ENCODE measurements at places on chromosomes 3 and 15. TPM values are rescaled to one million over a fixed set of nuclear protein-coding genes. Genes with fewer than 3 reads are reported as not detected.

DNA sequence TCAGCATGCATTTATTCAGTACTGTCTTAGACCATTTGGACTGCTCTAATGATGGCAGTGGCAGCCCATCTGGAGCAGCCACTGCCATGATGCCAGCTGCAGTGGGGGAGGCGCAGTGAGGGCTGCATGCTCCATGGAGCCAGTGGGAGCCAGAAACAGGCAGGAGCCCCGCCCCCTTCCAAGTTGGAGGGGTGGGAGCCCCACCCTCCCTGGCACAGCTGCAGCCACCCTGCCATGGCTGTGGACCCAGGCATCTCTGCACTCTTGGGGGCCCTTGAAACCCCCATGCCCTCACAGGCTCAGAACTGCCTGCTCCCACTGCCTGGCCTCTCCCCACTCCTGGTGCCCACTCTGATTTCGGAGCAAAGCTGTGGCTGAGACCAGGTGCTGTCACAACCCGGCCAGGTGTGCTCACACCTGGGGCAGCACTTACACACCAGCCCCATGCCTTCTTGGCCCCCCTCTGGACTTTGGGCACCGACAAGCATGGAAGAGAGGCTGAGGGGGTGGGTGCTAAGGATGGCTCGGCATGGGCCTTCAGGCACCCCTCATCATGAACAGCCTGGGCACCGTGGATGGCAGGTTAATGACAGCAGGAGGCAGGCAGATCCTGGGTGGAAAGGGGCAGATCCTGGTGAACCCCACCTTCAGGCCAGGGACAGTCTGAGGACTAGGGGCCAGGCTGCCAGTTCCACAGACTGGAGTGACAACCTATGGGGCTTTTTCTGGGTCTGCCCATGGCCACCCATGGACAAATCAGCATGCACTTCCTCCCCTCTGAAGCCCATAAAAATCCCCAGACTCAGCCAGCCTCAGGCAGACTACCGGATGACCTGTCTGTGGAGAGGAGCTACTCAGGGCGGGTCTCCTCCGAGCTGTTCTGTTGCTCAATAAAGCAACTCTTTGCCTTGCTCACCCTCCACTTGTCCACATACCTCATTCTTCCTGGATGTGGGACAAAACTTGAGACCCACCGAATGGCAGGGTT is 18.3 kb downstream of the TBC1D21 start:
- DNase-seq: no peak

GRCh38 chr3:57743496-57743895 is 12.6 kb upstream of the SLMAP start:
- no peak for DNase-seq

GRCh38 chr3:9793161-9793781 is 389 bp downstream of the ARPC4 start:
- no peak for DNase-seq

GRCh38 chr3:58824285-58824684 is 157.7 kb upstream of the FAM3D start:
- DNase-seq: peak; percentile 39

- DNase-seq: no peak
Measured at GRCh38 chr3:120855665-120856437, 52.2 kb upstream of the STXBP5L start.

DGKG gene
- 14.5 TPM for total RNA-seq

RBP2 gene
- total RNA-seq: not detected

GRCh38 chr3:59320080-59320479 is 270.3 kb upstream of the CFAP20DC start:
- no peak for DNase-seq

ADGRG7 gene
- not detected for total RNA-seq

SERPINI2 gene
- total RNA-seq: not detected

DNA sequence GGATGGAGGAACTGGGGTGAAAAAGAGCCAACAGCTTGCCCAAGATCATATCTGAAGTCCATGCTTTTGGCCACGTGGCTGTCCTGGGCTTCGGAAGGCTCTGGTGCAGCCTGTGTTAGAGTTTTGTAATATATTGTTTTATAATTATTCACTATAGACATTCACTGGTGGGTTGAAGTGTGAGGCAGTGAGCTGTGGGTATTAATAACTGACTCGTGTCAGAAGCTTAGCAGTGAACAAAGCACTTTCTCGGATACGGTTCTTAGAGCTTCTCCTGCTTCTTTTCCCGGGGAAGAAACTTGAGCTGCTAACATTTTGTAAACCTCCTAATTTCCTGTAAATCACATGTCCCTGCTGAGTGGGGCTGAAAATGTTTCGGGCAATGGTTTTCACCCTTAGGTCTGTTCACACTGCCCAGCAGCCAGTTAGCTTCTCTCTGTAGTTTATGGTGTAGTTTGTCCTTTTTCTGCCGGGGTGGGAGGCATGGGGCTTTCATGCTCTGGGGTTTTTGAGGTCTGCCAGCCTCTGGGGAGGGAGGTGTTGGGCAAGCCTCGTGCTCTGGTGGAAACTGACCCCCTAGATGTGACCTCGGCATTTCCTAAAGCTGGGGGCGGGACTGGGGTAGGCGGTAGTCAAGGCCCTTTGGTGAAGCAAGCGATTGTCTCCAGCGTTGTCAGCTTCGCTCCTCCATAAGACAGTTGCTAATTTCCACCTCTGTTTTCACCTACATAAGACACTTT is 1.7 kb downstream of the MRAS start:
- no peak for DNase-seq

DNA sequence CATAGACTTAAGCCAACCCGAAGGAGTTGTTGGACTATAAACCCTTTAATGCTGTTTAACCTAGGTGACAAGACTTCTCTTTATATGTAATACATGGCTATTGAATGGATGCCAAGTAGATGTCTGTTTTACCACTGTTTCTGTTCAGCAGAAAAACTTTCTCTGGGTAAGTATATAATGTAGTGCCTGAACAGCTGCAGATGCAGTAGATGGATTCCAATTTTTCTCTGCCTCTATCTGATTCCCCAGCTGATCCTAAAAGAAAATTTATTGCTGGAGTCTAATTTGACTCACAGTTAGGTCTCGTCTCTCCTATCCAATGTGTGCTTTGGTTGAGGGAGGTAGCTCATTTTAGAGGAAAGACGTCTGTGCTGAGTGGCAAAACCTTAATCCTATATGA is 256.5 kb upstream of the CBLB start:
- DNase-seq: no peak

HHLA2 gene
- not detected for total RNA-seq
